MM.1S (cell line): ENCODE measurements at places on chromosomes 1 and 21.

GRCh38 chr1:240539769-240540414 is 72.1 kb downstream of the GREM2 start:
- DNase-seq, result no peak

GRCh38 chr21:17828223-17828622 is 9.1 kb upstream of the C21orf91 start:
- DNase-seq, result no peak

DNA sequence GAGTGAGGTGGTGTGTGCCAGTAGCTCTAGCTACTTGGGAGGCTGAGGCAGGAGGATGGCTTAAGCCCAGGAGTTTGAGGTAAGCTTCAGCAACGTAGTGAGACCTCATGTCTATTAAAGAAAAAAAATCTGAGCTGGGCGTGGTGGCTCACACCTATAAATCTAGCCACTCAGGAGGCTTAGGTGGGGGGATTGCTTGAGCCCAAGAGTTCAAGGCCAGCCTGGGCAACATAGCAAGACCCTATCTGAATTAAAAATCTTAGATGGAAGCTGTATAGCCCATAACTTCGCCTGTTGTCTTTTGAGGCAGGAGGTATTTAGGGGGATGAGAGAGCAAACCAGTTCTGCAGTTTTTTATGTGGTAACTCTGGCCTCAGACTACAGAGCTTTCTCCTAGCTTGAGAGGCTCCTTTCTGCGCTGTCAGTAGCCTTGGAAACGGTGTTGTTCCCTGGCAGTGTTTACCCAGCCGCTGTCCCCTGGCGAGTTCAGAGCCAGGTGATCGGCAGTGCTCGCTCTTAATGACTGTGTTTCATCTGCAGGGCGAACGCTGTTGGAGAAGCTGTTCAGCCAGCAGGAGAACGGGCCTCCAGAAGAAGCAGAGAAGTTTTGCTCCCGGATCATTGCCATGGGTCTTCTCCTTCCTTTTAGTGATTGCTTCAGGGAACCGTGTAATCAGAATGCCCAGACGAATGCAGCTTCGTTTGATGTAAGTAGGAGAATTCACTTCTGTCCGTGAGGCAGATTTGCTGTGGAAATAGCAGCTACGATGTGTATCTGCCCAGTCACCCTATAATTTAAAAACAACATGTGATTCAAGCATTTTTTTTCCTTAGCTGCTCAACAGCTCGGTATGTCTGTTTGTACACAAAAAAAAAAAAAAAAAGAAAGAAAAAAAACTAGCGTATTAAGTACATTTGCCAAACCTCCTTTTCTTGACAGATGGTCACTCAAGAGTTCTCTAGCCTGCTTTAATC is 31.2 kb downstream of the FMN2 start:
- DNase-seq, result no peak

DNA sequence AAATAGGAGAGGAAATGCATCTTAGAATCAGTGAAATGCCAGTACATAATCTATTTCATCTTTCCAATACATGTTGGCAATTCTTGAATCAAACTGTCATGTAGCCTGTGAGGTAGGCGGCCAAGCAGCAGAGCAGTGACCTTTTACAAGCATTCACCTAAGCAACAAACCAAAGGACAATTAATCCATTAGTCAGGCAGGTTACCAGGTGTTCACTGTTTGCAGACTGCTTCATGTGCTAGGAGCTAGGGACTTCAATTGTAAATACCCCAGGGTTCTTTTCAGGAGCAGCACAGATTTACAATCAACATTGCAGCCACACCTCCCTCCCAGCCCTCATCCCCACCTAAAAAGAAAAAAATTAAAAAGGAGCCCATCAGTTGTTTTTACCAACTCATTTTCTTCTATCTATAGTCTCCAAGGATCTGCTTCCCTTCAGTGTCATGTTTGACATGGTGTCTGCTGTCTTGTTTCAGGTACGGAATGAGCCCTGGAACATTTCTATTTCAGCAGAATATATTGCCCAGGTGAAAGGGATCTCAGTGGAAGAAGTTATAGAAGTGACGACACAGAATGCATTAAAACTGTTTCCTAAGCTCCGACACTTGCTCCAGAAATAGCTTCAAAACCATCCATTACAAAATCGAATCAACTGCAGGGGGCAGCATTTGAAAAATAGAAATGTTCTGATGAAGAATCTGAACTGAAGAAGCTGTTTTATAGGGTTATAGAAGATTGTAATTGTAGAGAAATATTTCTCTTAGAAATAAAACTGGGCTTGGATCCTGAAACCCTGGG is 23.0 kb downstream of the TATDN3 start:
- DNase-seq, result no peak

DNA sequence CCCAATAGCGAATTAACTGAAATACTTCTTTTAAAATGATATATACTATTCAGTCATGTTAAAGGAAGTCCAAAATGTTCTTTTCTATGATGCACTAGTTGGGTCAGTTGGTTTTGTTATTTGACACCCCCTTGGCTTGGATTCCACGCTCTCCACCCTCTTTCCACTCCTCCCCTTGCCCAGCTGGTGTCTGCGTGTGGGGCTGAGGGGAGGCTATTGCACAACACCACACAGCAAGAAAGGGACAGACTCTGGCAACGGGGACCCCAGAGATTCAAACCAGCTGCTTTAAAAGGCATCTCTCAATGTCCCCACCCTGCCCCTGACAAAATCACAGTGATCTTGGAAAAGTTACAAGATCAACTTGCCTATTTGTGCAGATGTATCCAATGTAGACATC is 394.3 kb downstream of the TGFB2 start:
- DNase-seq, result no peak

DNA sequence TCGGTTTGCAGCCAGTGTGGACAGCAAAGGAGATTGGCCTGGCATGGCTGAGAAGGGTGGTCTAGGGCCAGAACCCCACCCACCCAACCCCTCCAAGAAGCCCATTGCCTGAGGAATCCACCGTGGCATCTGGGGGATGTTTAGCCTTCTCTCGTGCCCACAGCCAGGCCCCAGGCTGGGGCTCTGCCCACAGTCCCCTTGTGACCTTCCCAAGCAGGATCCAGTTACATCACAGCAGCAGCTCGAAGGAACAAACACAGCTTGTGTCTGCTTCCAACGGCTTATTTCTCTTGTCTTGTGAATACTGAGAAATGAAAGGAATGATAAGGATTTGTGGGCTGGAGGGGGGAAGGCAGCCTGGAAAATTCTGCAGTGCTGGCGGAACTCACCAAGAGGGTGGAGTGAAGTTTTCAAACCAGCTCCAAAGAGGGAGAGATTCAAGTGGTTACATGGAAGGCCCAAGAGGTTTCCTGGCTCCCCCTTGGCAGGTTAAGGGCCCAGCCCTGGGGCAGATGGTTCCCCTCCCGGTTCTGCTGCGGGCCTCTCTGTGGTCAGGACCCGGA is 61.6 kb downstream of the DHRS3 start:
- no peak for DNase-seq
